Thoracic aorta (tissue), 2 donors: ENCODE measurements at places on chromosomes 2 and 18.

- DNase-seq = no peak
These were observed 22.0 kb downstream of the GPC1 start for GRCh38 chr2:240457223-240458043.

GRCh38 chr2:42835577-42836371 is 43.4 kb upstream of the HAAO start:
- peak; percentile 37 for DNase-seq

GRCh38 chr2:171513719-171514160 is 8.5 kb upstream of the CYBRD1 start:
- DNase-seq = no peak

- DNase-seq = no peak
These were observed 9.8 kb downstream of the MYOM1 start for GRCh38 chr18:3209859-3210569.

- no peak for DNase-seq
These were observed 2.7 kb upstream of the SLC66A2 start for GRCh38 chr18:79953971-79954651.

- no peak for DNase-seq
These were observed 7.2 kb upstream of the DAW1 start for GRCh38 chr2:227864161-227864756.

DNA sequence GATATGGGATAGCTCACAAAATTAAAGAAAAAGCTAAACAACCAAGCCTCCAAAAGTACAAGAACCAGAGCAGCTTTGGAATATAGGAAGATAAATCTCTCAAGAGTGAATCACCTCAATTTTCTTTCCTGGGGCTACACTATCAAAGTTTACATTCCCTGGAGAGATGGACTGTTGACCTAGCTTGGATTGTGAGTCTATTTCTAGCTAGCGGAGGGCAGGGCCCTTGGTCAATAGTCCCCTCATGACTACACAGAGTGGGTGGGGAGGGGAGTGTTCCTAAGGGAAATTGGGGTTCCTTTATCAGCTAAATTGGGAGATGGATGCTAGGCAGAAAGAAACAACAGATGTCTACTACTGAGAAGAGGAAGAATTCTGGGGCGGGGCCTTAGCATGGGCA is 29.9 kb upstream of the EIF2AK3 start:
- no peak for DNase-seq

GRCh38 chr2:128782411-128783192 is 463.9 kb upstream of the HS6ST1 start:
- DNase-seq = no peak

- no peak for DNase-seq
These were observed 43.7 kb upstream of the COX7A2L start for GRCh38 chr2:42404676-42405075.

GRCh38 chr2:172047566-172048507 is 37.5 kb upstream of the DLX1 start:
- no peak for DNase-seq

GRCh38 chr2:206211657-206212255 is 52.1 kb downstream of the EEF1B2 start:
- DNase-seq = no peak

- DNase-seq = no peak
These were observed 295.4 kb upstream of the CRIM1 start for GRCh38 chr2:36060133-36060532.

DNA sequence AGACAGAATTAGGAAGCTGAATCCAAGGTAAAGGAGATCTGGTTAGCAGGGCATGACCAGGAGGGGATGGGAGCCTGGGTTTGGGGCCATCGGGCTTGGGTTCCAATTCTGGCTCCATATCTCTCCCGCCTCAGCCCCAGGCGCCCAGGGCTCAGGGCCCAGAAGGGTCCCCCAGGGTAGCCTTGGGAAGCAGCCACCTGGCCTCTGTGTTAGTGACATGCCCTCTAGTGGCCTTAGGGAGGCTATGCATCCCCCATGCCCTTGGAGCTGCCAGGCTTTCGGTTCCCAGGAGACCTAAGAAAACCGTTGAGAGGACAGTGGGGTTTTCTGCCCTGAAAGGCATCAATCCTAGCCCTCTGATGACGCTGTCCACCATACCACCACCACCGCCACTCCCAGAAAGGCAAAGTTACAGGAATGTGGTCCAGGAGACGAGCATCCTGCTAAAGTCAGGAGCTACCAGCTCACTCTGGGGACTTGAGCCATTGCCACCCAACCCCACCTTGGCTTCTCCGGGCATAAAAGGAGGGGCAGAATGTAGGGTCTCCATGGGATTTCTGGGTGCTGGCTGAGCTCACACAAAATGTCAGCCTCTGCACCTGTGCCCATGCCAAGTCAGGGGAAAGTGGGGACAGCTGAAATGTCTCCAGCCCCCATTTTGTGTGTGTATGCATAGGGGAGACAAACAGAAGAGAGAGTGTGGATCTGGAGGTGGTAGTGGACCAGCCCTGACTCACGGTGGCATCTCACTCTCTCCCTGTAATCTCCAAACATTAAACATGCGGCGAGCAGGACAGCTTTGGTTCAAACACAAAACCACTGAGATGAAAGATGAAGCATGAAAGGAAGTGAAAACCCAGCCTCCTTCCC is 56.5 kb downstream of the EMX1 start:
- no peak for DNase-seq

GRCh38 chr18:33369711-33370449 is 70.6 kb downstream of the CCDC178 start:
- no peak for DNase-seq

GRCh38 chr18:53838746-53839145 is 385.7 kb downstream of the MBD2 start:
- no peak for DNase-seq

GRCh38 chr2:39839261-39839848 is 60.3 kb upstream of the THUMPD2 start:
- no peak for DNase-seq
